ENCODE measurements at places on chromosomes 12 and 14. TPM values are rescaled to one million over a fixed set of nuclear protein-coding genes. Genes with fewer than 3 reads are reported as not detected.

Gene C12orf56
- 0.06 TPM for polyA plus RNA-seq

Gene NELL2
- polyA plus RNA-seq = 46.8 TPM

Gene USP44
- 3.2 TPM for polyA plus RNA-seq

Gene DBX2
- polyA plus RNA-seq = 0.07 TPM

Gene CEP170B
- polyA plus RNA-seq = 13.2 TPM

Gene NFE2
- polyA plus RNA-seq = not detected

Gene GRIP1
- polyA plus RNA-seq = 41.1 TPM

Gene AICDA
- not detected for polyA plus RNA-seq

Gene AQP6
- not detected for polyA plus RNA-seq

Gene USP30
- polyA plus RNA-seq = 40.6 TPM

Gene VSIG10
- 2.0 TPM for polyA plus RNA-seq

Gene VRTN
- not detected for polyA plus RNA-seq

Gene B4GALNT1
- polyA plus RNA-seq = 152 TPM

Gene PTPRQ
- not detected for polyA plus RNA-seq

Gene LHX5
- 2.0 TPM for polyA plus RNA-seq

Gene NOVA1
- polyA plus RNA-seq = 121 TPM

Gene TMEM132D
- 1.3 TPM for polyA plus RNA-seq

Gene PRH1
- 18.7 TPM for polyA plus RNA-seq

Gene TNS2
- 4.2 TPM for polyA plus RNA-seq

Gene SMCO2
- 2.4 TPM for polyA plus RNA-seq

Gene KRT80
- not detected for polyA plus RNA-seq

Gene PLA2G1B
- polyA plus RNA-seq = not detected

Gene ST8SIA1
- polyA plus RNA-seq = 22.5 TPM

Gene PPM1H
- polyA plus RNA-seq = 3.9 TPM

Gene CD69
- polyA plus RNA-seq = 0.70 TPM

Gene DPPA3
- not detected for polyA plus RNA-seq

Gene ZCRB1
- polyA plus RNA-seq = 83.9 TPM

Gene MUCL1
- not detected for polyA plus RNA-seq

Gene TGM1
- 3.6 TPM for polyA plus RNA-seq

Gene SBNO1
- 18.5 TPM for polyA plus RNA-seq

Gene IAPP
- not detected for polyA plus RNA-seq

Gene OAS2
- not detected for polyA plus RNA-seq

Gene KCNJ8
- 0.34 TPM for polyA plus RNA-seq

Gene CPNE6
- 2.3 TPM for polyA plus RNA-seq
